Stimulated activated CD4-positive, alpha-beta T cell treated with anti-CD3 and anti-CD28 coated beads, Interleukin-2, amount 100 ng/mL, for 24 hours (primary cell): ENCODE measurements at places on chromosomes 6 and 20.

DNA sequence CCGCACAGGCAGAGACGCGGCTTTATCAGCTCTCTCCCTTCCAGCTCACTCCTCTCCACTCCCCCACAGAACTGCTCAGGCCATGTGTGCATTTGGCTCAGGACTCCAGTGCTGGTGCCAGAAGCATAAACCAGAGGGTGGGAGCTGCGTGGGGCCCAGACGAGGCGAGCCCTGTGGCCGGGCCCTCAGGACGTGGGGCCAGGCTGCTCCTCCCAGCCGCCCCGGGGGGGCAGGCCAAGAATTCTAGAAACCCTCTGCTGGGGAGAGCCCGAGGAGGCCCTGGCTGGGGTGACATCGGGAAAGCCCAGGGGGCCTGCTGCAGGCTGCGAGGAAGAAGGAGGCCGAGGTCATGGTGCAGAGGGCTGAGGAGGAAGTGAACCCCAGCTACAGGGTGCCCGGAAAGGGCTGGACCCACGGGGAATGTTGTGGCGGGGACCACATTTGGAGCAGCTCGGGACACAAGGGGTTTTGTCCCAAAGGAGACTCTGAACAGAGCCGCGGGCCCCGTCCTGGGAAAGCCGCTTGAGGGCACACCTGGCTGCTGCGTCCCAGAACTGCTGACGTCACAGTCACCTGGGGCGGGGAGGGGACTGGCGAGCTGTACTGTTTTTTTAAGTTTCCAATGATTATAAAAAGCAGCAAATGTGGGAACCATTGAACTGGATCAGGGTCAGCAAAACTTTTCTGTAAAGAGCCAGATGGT is 107.1 kb downstream of the BANF2 start:
- no peak for DNase-seq

- DNase-seq, result no peak
These were observed 157.9 kb upstream of the MLN start for GRCh38 chr6:33961691-33962090.

GRCh38 chr20:48246061-48246790 is 460.9 kb upstream of the SULF2 start:
- DNase-seq, result no peak

GRCh38 chr6:149334682-149335160 is 17.2 kb downstream of the TAB2 start:
- DNase-seq, result no peak

- no peak for DNase-seq
These were observed 877 bp downstream of the ENPP4 start for GRCh38 chr6:46130666-46131065.

DNA sequence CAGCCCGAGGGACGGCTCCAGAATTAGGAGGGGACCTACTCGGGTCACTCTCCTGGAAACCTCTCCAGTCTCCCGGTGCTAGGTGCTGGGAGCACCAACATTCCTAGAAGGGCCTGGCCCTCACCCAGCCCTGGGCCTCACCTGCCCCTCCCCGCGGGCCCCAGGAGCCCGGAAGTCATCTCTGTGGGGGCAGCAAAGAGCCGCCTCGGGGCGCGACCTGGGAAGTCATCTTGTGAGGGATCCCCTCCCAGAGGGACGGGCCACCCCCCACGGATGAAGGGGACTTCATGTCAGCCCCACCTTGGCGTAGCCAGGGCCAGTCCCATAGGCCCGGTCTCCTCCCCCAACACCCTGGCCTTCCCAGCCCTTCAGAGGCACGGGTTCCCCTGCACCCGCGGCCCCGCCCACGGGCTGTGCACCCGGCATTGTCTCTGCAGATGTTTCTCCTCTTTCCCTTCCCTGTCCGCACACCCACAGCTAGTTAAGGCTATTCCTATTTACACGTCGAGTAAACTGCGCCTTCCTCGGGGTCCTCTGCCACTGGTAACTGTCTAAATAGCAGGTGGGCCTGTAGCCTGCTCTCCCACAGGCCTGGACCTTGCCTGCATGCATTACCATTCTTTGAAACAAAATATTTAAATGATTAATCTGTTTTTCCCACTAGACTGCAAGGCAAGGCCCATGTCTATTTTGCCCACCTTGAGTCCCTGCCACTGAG is 896 bp upstream of the RNASET2 start:
- peak; percentile 63 for DNase-seq

DNA sequence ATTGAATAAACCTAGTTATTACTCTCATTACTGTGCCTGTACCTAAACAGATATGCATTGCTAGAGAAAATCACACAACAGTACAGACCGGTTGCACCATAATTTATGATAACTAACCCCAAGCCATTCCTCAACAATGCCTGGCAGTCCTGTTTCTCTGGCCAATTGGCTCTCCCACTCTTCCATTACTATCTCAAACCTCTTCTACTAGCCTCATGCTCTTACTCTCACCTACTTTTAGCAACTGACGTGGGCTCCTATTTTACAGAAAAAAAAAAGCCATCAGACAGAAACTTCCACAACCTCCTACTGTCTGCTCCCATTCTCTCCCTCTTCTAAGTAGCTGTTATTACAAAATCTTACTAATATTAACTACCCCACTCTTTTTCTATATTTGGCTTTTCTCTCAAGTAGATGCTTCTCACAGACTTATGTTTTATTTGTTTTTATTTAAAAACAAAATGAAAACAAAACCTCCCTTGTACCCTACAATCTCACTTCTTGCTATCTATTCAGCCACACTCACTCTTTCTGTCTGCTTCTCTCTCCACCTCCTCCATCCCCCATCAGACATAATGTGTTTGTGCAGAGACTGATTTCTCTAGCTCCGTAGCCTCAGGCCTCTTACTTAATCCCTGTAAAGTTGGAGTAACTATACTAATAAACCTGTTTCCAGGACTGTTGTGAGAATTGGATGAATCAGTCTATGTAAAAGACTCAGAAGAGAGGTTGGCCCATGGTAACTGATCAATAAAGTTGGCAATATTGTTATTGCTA is 9.1 kb downstream of the GOPC start:
- DNase-seq, result no peak

DNA sequence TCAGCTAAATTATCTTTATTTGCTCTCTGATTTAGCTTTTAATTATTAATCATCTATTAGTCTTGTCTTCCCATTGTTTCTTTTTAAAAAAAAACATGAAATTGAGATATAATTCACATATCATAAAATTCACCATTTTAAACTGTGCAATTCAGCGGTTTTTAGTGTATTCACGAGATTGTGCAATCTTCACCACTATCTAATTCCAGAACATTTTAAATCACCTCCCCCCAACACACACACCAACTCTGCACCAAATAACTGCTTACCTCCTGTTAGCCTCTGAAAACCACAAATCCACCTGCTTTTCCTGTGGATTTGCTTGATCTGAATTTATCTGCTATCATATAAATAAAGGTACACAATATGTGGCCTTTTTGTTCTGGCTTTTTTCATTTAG is 8.8 kb upstream of the ABRACL start:
- DNase-seq, result no peak

DNA sequence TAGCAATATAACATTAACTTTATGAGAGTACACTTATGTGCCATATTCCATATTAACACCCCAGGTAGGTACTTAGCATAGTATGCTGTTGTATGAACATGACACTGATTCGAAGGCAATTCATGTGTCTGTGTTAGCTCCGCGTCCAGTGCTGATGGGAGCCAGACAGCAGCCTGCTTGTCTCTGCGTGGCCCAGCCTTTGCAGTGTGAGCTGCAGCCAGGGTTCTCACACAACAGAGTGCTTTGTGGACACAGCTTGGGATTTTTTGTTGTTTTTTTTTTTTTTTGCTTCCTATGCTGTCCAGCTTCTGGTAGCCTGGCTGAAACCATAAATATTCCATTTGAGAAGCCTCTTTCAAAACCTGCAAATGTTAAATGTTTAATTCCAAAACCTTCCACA is 350.9 kb downstream of the SMOC2 start:
- DNase-seq, result no peak

GRCh38 chr6:166027761-166028160 is 139.9 kb downstream of the TBXT start:
- no peak for DNase-seq

GRCh38 chr6:105317607-105318533 is 85.0 kb downstream of the PREP start:
- no peak for DNase-seq

- DNase-seq, result no peak
These were observed 22.0 kb downstream of the C6orf89 start for GRCh38 chr6:36907781-36908180.

GRCh38 chr6:12751694-12752325 is 35.2 kb downstream of the PHACTR1 start:
- DNase-seq, result peak; percentile 43

- DNase-seq, result no peak
These were observed 18.3 kb downstream of the CDC40 start for GRCh38 chr6:110198561-110198960.

DNA sequence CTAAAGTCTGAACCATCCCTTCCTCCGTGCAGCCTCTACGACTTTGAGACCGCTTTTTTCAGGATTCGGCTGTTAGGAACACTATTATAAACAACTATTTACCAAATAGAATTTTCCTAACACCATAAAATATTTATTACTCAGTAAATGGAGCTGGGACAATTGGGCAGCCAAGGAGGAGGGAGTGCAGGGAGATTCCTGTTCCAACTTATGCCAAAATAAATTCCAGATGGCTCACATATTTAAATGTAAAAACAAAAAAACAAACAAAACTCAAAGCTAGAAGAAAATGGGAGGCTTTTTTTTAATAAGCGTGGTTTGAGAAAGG is 48.1 kb downstream of the TCP11 start:
- DNase-seq, result no peak

DNA sequence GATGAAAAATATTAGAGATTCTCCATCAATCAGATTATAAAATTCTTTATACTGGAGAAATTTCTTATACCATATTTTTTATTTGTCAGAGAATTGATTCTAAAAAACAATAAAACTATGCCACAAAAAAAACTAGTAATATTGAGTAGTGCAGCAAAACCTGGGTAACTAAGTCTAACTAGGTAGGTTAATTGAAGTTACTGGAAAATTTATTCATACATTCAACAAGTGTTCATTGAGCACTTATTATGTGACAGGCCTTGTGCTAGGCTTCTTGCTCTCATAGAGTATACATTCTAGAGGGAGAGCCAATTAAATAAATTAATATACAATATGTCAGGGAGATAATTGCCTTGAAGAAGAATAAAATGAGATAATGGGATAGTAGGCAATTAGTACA is 189.4 kb downstream of the EYA4 start:
- DNase-seq, result no peak

DNA sequence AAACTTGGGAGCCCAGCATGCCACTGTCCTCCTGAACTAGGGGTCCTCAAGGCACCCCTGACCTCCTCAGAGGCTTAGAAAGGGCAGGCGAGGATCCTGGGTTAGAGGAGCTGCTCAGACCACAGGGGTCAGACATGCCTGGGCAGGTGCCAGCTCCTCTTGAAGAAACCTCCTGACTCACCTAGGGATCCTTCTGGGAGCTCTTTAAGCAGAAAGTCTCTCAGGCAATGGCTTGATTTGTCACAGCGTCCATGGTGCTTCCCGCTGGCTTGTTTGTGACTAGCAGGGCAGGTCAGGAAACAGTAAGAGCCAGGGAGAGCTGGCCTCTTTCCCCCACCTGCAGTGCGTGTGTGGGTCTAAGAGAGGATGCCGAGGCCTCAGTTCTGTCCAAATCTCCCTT is 174.5 kb upstream of the SNX9 start:
- DNase-seq, result no peak

GRCh38 chr20:39318911-39319310 is 356.8 kb downstream of the DHX35 start:
- no peak for DNase-seq

DNA sequence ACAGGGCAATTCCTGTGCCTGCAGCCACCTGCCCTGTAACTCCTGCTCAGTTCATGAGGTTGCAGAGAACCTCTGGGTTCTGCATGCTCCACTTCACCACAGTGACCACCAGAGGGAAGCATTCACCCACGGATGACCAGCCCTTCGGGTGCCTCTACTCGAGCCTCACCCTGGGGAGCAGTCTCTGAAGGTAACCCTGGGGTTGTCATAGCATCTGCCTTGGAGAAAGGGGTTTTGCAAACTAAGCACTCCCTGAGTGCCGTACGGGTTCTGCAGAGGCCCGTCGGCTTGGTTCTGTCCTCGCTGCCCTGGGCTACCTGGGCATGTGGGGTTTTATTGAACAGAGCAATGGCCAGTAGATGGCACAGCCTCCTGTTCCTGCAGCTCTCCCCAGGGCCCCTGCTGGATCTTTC is 10.2 kb upstream of the CST5 start:
- peak; percentile 63 for DNase-seq

GRCh38 chr6:14068133-14068532 is 49.4 kb upstream of the CD83 start:
- DNase-seq, result no peak

DNA sequence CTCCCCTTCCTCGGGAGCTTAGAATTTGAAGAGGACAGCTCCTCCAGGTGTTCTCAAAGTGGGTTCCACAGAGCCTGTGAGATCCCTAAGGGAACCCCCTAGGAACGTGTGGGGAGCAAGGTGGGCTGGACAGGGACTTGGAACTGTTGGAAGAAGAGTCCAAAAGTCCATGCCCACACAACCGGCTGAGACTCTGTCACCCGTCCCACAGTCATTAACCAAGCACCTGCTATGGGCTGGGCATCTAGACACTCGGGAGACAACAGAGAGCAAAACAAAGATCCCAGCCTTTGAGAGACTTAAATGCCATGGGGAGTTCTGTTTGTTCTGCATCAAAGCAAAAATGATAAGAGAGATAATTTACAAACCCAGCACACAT is 51.9 kb upstream of the SAYSD1 start:
- DNase-seq, result no peak

DNA sequence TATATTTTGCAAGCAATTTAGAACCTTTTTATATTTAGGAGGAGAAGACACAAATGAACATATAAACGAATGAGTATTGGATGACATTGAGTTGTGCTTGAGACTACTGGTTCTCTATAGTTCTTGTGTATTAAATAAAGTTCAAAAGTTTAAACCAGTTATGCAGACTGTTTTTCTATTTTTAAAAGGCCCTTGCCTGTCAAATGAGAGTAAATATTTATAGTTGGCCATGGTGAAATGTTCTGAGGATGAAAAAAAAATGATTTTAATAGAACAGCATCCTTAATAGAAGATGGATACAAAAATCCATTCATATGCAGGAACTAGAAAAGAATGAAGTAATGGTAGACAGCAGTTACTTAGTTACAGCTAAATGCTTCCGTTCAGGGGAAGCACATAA is 63.5 kb upstream of the COL10A1 start:
- DNase-seq, result no peak

DNA sequence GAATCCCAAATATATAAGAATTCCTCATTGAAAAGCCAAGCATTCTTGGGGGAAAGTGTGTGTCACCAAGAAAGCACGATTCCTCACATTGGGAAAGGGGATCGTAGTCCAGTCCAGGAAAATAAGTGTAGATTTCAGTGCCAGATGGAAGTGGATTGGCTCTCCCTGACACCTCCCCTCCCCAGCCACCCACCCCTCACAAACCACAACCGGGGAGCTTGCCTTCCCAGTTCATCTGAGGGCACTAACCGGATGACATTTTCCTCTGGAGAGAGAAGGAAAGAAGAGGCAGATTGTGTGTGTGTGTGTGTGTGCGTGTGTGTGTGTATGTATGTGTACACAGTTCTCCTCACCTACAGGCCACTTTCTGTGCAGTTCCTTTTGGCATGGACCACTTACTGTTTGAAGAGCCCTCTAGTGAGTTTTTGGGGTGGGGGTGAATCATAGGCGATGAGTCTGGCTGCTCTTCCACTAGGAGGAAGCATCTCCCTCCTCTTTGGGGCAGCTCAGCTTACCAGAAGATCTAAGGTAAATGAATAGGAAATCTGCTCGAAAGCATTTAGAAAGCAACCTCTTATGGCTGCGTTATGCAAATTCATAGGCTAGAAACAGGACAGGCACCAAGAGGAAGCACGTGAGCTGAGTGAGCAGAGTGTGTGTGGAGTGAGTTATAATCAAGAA is 20.8 kb downstream of the DAAM2 start:
- no peak for DNase-seq
